Mesenchymal stem cell (in vitro differentiated cells and primary cell): ENCODE measurements at places on chromosomes 3 and 15.

DNA sequence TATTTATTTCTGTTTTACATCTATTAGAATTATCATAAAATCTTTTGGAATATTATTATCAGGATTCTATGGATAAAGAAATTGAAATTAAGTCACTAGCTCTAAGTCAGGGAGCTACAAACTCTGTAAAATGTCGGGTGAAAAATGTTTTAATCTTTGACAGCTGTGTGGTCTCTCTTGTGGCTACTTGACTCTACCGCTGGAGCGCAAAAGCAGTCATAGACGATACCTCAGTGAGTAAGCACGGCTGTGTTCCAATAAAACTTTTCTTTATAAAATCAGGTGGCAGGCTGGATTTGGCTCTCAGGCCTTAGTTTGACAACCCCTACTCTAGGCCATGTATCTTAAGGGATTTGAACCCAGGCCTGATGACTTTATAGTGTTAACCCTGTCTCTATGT is 88.5 kb upstream of the PFN2 start:
- no peak for DNase-seq
- no peaks in the 10 kb centered on the region for H3K27me3 ChIP-seq
- H3K36me3 ChIP-seq: no peaks in the 10 kb centered on the region
- no peaks in the 10 kb centered on the region for H3K4me1 ChIP-seq

DNA sequence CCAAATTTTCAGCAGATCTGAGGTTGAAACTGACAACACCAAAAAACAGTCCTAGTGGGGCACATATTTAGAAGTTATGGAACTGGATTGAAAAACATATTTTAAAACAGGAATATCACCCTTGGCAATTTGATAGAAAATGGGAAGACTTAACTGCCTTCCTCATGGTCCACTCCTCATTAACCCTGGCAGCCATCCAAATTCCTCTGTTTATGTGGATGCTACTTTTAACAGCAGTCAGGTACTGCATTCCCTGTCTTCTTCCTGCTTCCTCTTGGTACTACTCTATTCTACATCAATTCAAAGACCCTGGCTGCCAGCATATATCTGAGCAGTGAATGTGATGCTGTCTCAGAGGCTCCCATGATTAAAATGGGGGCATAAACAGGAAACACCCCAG is 54.3 kb downstream of the PDE8A start:
- H3K4me1 ChIP-seq: peaks cover 6% of the 10 kb centered on the region
- H3K27ac ChIP-seq: no peak overlapping the region
- H3K36me3 ChIP-seq: no peaks in the 10 kb centered on the region
- no peaks in the 10 kb centered on the region for H3K27me3 ChIP-seq
- H3K4me3 ChIP-seq: no peak overlapping the region

- H3K27ac ChIP-seq: no peak overlapping the region
- H3K27me3 ChIP-seq: no peaks in the 10 kb centered on the region
- no peaks in the 10 kb centered on the region for H3K36me3 ChIP-seq
Observed at GRCh38 chr15:46548989-46549388, 914.2 kb downstream of the SQOR start.

DNA sequence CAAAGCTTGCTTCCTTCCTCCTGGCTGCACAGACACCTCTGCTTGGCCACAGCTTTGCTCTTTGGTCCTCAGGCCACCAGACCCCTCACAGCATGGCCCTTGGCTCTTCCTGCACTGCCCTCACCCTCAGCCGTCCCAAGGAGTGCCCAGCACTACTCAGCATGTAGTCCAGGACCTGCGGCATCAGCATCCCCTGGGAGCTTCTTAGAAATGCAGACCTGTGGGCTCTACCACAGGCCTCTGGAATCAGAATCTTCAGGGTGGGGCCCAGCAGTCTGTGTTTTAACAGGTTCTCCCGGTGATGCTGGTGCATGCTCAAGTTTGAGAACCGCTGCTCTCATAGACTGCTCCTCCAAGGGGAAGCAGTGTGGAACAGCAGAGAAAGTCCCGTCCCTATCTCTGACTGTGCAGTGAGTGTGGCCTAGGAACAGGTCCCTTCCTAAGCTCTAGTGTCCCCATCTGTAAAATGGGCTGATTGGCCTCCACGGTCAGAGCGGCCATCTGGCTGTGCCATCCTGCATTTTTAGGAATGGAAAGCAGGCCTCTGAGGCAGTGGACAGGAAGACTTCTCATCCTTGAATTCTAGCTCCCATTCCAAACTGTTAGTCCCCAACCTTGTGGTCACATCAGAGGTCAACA is 36.6 kb downstream of the GOLGA6A start:
- DNase-seq: no peak
- H3K36me3 ChIP-seq: peaks cover 50% of the 10 kb centered on the region
- no peak overlapping the region for H3K4me3 ChIP-seq
- peaks cover 24% of the 10 kb centered on the region for H3K4me1 ChIP-seq
- no peak overlapping the region for H3K27ac ChIP-seq

- no peak overlapping the region for H3K4me3 ChIP-seq
- no peak overlapping the region for H3K27ac ChIP-seq
- peaks cover 46% of the 10 kb centered on the region for H3K27me3 ChIP-seq
Observed at GRCh38 chr3:52792413-52792812, 2.2 kb upstream of the ITIH3 start.

- DNase-seq: no peak
- H3K27ac ChIP-seq: no peak overlapping the region
- H3K27me3 ChIP-seq: no peaks in the 10 kb centered on the region
- peaks cover 14% of the 10 kb centered on the region for H3K4me1 ChIP-seq
- no peak overlapping the region for H3K4me3 ChIP-seq
Observed at GRCh38 chr3:172173316-172174254, 134.2 kb downstream of the FNDC3B start.

- H3K36me3 ChIP-seq: no peaks in the 10 kb centered on the region
- no peaks in the 10 kb centered on the region for H3K4me1 ChIP-seq
- H3K27ac ChIP-seq: no peak overlapping the region
- H3K27me3 ChIP-seq: no peaks in the 10 kb centered on the region
- H3K4me3 ChIP-seq: no peak overlapping the region
- peak; percentile 65 for DNase-seq
Observed at GRCh38 chr3:79086514-79086913, 681.3 kb downstream of the ROBO1 start.

DNA sequence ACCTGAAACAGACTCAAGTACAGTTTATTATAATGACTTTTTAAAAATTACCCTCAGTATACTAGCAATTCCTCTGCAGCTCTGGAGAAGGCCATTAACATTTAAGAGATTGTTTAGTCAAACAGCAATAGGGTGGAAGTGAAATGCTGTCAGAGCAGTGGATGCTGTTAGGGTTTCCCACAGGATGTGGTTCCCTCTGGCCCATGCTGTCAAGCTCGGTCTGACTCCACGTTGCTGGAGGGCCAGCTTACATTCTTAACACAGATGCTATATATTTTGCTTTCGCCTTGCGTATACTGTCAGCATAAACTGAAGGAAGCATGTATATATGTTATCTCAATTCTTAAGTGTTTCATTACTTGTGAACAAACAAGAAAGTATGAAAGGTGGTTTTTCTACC is 231.1 kb upstream of the COL8A1 start:
- H3K27me3 ChIP-seq: no peaks in the 10 kb centered on the region
- peaks cover 4% of the 10 kb centered on the region for H3K4me1 ChIP-seq
- peak; percentile 64 for DNase-seq

DNA sequence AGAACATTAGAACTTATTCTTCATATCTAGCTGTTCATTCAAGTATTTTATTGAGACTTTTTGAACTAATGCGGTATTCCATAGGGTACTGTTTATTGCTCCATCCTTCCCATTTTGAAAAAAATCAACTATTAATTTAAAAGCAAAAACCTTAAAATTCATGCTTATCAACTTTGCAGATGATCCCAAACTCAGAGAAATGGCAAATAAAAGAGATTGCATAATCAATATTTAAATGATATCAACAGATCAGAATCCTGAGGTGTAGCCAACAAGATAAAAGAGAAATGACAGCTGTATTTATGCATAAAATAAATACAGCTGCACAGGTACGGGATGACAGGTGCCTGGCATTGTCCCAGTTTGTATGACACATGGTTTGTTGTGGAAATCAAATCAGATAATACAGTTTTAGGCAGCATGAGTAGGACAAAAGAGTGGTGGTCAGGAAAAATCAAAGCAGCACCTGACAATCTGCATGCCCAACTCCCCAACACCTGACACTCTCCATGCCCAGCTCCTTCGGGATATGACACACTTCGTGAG is 42.4 kb upstream of the CMTM8 start:
- no peak overlapping the region for H3K4me3 ChIP-seq
- H3K27ac ChIP-seq: no peak overlapping the region
- H3K36me3 ChIP-seq: no peaks in the 10 kb centered on the region
- DNase-seq: no peak

DNA sequence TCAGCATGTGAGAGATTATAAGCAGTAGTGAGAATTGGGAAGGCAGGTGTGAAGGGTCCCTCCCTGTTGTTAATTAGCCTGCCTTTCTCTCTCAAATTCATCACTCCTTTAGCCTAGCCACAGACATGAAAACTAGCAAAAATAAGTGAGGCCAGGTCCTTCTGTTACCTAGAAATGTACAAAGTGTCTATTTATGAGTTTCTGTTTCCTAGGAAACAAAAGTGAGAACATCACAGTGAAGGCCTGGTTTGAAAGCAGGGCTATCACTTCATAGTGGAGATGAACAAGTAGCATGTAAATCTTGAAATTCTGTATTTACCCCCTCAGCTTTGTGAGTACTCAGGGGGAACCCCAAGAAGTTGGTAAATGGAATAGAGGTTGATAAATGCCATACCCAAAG is 78.2 kb upstream of the UMPS start:
- no peak overlapping the region for H3K27ac ChIP-seq
- no peaks in the 10 kb centered on the region for H3K36me3 ChIP-seq
- no peaks in the 10 kb centered on the region for H3K4me1 ChIP-seq
- H3K4me3 ChIP-seq: no peak overlapping the region

GRCh38 chr3:47512416-47513124 is 942 bp downstream of the ELP6 start:
- H3K27me3 ChIP-seq: no peaks in the 10 kb centered on the region
- H3K27ac ChIP-seq: no peak overlapping the region
- H3K4me1 ChIP-seq: peaks cover 4% of the 10 kb centered on the region
- peaks cover 29% of the 10 kb centered on the region for H3K36me3 ChIP-seq
- DNase-seq: peak; percentile 43

- no peaks in the 10 kb centered on the region for H3K27me3 ChIP-seq
- peaks cover 4% of the 10 kb centered on the region for H3K4me1 ChIP-seq
- DNase-seq: peak; percentile 63
- no peak overlapping the region for H3K27ac ChIP-seq
- no peak overlapping the region for H3K4me3 ChIP-seq
Observed at GRCh38 chr3:42190701-42191442, 75.1 kb downstream of the CCK start.

DNA sequence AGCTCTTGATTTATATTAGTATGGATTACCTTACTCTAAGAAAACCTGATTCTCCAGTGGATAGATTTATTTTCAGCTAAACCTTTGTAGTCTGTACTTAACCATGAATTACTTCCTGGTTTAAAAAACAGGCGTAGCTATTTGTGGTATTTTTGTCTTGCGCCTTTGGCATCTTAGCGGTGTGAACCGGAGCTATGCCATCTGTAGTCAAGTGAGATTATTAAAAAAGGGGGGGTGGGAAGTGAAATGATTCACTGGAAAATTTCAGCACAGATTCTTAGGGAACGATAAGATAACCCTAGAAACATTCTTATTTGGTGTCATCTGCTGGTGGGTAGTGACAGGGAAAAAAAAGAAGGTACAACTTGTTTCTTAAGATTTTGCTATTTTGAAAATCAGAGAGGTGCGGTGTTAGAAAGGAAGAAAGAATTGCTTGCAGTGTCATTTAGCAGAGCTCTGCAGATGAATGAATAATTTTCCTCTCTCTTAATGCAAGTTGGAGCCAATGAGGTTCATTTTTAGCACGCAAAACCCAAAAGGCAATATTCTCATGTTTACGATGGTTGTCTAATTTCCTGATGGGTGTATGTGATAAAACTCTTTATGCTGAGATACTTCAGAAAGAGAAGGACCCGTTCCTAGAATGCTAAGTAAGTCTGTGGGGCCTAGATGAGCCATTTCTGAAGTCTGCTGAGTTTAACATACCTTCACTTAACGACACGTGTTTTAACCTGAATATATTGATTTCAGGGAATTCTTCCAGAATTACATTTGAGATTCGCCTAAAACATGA is 44.0 kb downstream of the PSMD6 start:
- H3K4me1 ChIP-seq: peaks cover 4% of the 10 kb centered on the region
- H3K27me3 ChIP-seq: no peaks in the 10 kb centered on the region
- no peak overlapping the region for H3K27ac ChIP-seq
- peaks cover 45% of the 10 kb centered on the region for H3K36me3 ChIP-seq

- no peaks in the 10 kb centered on the region for H3K27me3 ChIP-seq
- peak; percentile 86 for DNase-seq
- H3K36me3 ChIP-seq: no peaks in the 10 kb centered on the region
- no peak overlapping the region for H3K4me3 ChIP-seq
Observed at GRCh38 chr3:29686889-29687592, 406.2 kb downstream of the RBMS3 start.

- DNase-seq: no peak
- no peak overlapping the region for H3K4me3 ChIP-seq
- H3K27ac ChIP-seq: no peak overlapping the region
- no peaks in the 10 kb centered on the region for H3K27me3 ChIP-seq
- no peaks in the 10 kb centered on the region for H3K36me3 ChIP-seq
- peaks cover 4% of the 10 kb centered on the region for H3K4me1 ChIP-seq
Observed at GRCh38 chr3:191415566-191415965, 45.4 kb upstream of the PYDC2 start.

DNA sequence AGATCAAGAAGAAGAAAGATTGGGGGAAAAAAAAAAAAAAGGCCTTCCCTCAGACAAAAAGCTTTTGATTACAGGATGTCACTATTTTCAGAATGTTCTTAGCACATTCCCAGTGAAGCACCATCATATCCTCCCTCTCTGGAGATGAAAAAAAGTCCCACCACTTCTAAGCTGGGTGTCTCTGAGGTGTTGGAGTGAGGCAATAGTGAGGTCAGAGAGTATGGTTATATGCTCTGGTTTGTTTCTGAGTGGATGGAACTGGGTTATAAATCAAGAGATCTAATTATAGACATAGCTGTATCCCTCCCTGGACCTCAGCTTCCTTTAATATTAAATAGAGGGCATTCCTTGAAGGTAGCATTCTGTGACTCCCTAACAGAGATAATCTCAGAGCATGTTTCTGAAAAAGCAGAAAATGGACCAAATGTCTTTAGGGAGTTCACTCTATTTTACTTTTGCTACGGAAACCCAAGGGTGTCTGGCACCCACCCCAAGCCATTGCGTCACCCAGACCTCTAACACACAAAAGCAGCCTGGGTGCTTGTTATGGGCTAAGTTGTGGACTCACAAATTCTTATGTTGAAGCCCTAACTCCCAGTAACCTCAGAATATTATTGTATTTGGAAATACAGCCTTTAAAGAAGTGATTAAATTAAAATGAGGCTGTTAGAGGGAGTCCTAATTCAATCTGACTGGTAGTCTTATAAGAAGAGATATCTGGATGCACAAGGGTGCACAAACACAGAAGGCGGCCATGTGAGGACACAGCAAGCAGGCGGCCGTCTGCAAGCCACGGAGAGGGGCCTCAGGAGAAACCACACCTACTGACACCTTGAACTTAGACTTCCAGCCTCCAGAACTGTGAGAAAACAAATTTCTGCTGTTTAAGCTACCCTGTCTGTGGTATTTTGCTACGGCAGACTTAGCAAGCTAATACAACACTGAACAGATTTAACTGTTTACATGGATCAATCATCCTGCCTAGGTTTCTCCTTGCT is 81.5 kb downstream of the MB21D2 start:
- DNase-seq: peak; percentile 93
- no peaks in the 10 kb centered on the region for H3K27me3 ChIP-seq
- H3K27ac ChIP-seq: peak overlapping the region; percentile 68
- H3K4me3 ChIP-seq: no peak overlapping the region
- H3K36me3 ChIP-seq: no peaks in the 10 kb centered on the region
